LoVo (cell line): ENCODE measurements at places on chromosomes 5 and 9.
A peak's percentile ranks its signal among the peaks of the same experiment; 100 is the strongest.

GRCh38 chr9:87614397-87614796, 111.5 kb upstream of the CTSL start:
- no peak for DNase-seq

GRCh38 chr5:126707080-126707479, 69.9 kb upstream of the LMNB1 start:
- DNase-seq = no peak

GRCh38 chr9:91062281-91062680, 260.7 kb downstream of the SYK start:
- no peak for DNase-seq

DNA sequence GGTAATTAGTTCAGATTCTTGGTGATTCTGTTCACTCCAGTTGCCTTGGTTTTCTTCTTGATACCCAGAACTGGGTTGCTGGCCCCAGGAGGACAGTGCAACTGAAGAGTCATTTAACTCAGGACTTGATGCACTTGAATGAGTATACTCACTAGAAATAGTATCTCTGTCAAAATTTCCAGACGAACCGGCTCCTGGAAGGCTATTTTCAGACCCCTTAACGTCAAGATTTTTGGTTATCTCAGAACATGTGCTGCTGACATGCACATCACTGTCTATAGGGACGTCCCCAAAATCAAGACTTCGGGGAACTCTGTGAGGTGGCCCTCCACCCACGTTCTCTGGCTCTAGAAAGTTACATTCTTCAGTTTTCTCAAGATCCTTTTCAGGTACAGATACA, 56.7 kb upstream of the PCA3 start:
- DNase-seq = no peak

DNA sequence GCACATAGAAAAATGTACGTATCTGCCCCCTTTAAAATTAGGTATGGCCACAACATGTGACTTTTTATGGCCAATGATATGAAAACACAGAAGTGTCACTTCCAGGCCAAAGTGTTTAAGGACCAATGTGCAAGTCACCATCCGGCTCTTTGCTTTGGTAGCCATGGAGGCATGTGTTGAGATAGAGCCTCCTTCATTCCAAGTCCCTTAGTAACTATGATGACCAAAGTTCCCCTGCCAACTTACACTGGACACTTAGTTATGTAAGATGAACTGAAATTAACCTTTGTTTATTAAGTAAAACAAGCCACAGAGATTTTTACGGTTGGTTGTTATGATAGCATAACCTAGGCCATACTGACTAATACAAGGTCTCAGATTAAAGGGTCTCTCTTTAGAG, 51.0 kb downstream of the FBN2 start:
- DNase-seq = no peak

GRCh38 chr5:40841068-40841805, at the start of gene CARD6:
Gene CARD6 (plus strand): TSS chr5:40841367. CDS start chr5:40841383, 16 bp downstream.
- peak; percentile 51 for DNase-seq

DNA sequence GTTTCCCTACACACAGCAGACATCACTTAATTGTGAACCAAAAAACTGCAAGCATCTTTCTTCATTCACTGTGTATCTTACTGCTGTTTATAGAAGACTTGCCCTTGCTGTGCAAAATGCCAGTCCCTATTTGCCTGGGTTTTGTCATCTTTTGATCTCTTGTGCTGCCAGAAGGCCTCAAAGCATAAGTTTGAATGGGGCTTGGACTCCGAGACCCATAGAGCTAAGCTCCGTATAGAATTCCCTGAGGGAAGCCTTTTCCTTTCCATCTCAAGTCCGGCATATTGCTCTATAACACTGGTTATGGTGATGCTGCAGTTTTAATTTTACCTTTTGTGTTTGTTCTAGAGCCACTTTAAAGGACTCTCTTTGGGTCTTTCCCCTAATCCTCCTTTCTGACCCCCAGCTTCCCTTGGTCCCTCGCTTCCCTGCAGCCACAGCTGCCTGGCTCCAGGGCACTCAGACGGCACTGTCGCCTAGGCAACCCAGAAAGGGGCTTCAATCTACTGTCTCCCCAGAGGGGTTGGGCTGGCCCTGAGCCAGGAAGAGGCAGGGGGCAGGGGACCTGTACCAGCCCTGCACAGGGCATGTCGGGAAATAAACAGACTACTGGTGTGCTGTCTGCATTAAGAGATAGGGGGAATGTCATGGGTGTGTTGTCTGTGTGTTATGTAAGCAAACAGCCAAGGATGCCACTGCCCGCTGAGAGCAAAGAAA, 73.4 kb upstream of the MELK start:
- no peak for DNase-seq

DNA sequence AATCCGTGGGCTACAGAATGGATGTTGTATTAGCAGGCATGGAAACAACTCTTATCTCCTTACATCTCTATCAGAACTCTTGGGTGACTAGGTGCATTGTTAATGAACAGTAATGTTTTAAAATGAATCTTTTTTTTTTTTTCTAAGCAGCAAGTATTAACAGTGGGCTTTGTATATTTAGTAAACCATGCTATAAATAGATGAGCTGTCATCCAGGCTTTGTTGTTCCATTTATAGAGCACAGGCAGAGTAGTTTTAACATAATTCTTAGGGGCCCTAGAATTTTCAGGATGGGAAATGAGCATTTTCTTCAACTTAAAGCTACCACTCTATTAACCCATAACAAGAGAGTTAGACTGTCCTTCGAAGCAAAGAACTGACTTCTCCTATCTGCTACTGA, 233.7 kb upstream of the ADAMTSL1 start:
- no peak for DNase-seq

DNA sequence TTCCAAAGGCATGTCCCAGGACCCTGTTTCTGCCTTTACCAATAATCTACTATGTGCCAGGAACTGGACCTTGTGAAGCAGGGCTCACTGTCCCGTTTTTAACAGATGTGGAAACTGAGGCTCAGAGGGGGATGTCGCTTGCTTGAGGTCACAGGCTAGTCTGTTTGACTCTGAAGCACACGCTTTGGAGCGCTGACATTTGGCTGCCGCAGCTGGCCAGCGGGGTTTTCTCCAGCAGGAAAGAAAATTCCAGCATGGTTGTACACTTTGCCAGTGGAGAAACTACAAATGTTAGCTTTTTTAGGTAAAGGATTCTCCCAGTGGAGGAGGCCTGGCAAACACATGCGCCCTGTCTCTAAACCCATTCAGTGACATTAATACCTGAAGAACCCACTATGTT, 50.5 kb downstream of the SH3PXD2B start:
- no peak for DNase-seq
